Right lung (tissue), 10 donors: ENCODE measurements at places on chromosomes 7 and 10. TPM values are rescaled to one million over a fixed set of nuclear protein-coding genes. Genes with fewer than 3 reads are reported as not detected.
A peak's percentile ranks its signal among the peaks of the same experiment; 100 is the strongest.

DNA sequence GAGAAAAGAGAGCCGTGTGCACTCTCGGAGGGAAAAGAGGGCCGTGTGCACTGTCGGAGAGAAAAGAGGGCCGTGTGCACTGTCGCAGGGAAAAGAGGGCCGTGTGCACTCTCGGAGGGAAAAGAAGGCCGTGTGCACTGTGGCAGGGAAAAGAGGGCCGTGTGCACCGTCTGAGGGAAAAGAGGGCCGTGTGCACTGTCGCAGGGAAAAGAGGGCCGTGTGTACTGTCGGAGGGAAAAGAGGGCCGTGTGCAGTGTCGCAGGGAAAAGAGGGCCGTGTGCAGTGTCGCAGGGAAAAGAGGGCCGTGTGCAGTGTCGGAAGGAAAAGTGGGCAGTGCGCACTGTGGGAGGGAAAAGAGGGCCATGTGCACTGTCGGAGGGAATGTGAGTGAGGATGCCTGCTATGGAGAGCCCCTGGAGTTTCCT lies 188.7 kb downstream of the DNAJB6 start:
- no peak for DNase-seq

- no peak for DNase-seq
Measured at GRCh38 chr7:24017519-24017918, 266.5 kb upstream of the NPY start.

GRCh38 chr7:132076301-132077035 lies 499.8 kb downstream of the PLXNA4 start:
- DNase-seq = no peak

- no peak for DNase-seq
Measured at GRCh38 chr7:158449942-158450341, 137.7 kb downstream of the PTPRN2 start.

DNA sequence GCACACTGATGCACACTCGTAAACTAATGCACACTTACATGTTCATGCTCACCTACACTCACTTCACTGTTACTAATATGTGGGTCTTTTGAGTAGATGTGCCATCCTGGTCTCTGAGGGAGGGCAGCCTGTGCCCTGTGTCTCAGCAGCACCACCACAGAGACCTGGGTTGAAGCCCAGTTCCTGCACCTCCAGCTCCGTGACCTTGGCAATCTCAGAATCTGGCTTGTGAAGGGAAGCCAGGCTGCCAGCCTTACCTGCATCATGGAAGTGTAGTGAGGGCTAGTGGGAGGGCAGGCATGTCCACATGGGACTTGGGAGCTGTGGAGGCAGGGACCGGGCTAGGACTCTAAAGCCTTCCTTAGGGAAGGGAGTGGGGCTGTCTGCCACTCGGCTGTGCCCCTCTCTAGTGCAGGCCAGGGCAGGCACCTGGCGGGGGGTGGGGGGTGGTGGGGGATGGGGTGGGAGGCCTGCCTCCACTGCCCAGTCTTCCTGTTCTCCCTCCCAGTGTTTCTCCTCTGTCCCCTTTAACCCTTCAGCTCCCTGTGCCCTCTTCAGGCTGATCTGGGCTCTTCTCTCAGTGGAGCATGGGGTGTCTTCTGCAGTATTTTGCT lies 8.1 kb downstream of the ADCY1 start:
- DNase-seq = no peak

DNA sequence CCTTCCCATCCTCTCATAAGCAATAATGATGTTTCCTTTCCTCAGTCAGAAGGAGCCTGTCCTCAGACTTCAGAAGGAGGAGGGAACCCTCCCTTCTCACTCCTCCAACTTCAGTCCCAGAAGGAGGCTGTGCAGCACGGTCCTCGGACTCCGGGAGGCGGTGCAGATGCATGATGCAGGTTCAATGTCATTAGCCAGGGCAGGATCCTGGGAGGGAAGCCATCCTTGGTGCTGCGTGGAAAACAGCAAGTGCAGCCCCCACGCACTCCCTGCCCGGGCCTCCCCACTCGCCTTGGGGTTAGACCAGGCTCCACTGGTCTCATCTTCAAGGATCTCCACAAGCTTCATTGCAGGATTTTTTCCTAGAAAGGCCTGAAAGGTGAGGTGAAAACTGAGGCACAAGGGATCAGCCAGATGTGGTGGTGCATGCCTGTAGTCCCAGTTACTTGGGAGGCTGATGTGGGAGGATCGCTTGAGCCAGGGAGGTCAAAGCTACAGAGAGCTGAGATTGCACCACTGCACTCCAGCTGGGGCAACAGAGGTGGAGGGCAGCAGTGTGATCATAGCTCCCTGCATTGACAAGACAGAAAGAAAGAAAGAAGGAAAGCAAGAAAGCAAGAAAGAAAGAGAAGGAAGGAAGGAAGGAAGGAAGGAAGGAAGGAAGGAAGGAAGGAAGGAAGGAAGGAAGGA lies 62.0 kb downstream of the ASB13 start:
- DNase-seq = no peak

DNA sequence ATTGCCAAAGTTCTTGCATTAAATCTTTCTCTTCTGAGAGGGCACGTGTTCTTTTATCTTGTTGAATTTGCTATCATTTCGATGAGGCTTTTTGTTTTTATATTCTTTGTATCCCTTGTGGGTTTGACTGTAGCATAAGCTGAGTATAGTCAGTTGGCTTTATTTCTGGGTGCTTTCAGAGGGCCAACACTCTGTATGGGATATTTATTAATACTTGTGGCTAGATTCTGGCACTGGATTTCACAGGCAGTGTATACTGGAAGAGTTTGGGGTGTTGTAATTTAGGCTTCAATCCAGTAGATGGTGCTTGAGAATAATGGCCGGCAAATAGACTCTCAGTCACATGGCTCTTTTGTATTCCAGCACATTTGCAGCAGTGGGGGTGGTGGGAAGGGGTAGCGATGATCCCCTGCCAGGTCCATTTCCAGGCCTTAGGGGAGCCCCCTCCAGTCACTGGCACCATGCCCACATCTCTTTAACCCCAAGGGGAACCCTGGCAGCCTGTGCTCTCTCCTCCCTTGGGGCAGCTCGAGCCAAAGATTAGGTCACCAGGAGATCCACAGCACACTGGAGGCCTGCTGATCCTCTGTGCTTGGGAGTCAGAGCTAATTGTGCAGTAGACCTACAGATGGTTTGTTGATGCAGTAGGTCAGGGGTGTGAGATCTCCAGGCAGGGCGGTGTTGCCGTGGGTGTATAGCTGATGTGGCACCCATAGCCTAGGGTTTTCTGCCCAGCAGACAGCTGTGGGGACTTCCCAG lies 81.8 kb downstream of the PTPN20 start:
- DNase-seq = peak; percentile 71

DNA sequence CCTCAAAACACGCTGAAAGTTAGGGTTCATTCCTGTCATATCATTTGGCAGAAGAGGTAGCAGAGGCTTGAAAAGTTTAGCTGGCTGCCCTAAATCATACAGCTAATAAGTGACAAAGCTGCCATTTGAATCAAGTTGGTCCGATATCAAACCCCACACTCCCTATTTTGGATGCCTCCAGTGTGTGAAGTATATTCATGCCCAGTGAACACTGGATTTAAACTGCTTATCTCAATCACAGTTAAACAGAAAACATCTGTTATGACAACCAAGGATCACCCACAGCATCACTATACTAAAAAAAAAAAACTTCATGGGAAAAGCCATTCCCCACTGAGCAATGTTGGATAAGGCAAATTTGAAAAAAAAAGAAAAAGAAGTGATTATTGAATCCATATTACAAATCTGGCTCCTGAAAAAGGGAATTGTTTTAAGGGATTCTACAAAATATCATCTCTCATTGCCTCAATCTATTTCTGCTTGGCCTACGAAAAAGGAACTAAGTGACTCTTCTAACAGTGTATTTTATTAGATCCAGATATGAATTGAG lies 48.3 kb downstream of the ABCB1 start:
- no peak for DNase-seq

DNA sequence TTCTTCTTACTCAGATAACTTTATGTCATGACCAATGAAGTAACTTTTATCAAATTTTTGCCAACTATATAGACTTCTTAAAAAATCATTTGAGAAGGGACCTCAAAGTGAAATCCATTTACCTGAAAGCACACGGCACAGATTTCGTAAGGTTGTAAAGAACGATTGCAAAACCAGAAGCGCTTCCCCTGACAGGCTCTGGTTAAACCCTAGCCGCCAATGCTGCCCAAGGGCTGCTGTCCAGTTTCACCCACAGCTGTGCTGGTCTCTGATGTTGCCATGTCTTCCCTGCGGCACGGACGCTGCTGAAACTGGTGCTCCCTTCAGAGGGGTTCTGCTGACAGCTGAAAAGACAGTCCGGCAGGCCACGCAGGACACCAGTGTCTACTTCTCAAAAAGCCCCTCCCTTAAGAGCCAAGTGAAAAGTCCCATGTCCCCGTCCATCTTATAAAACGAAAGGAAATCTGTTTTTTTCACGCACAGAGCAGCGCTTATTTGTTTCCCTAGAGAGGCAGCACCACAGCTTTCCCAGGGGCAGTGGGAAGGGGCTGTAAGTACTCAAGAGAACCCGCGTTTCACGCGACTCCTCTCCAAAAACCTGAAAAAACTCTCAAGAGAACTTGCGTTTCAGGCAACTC lies 32.5 kb downstream of the GNA12 start:
- DNase-seq = no peak

GRCh38 chr10:31602541-31603234 lies 283.7 kb downstream of the ZEB1 start:
- peak; percentile 69 for DNase-seq

DNA sequence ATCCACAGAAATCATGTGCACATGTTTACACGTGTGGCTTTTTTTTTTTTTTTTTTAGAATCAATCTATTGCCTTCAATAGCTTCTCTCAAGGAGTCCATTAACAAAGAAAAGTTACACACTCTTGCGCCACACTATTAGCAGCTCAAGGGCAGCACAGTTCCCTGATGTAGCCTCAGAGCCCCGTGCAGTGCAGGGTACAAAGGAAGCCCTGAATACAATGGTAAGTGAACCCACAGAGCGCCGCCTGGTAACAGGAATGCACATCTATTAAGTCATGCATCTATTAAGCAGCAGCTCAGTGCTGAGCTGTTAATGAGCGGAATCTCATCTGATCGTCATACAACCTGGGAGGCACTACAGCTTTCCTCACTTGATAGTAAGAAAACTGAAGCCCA lies 113.7 kb upstream of the PDLIM1 start:
- DNase-seq = no peak

- no peak for DNase-seq
Measured at GRCh38 chr10:24468281-24468751, 255.4 kb downstream of the ARHGAP21 start.

DNA sequence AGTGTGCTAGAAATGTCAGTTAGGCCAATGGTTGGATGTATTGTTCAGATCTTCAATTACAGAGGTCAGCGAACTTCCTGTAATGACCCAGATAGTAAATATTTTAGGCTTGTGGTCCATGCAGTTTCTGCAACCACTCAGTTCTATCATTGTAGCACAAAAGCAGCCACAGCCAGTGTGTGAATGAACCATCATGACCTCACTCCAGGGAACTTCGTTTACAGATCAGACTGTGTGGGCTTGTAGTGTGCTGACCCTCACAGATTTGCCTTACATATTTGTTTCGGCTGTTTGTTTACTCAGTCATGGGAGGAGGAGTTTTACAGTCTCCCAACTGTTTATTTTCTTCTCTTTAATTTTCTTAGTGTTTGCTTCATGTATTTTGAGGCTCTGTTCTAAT lies 55.4 kb downstream of the LANCL2 start:
- DNase-seq = no peak

GRCh38 chr10:72098836-72099599 lies 10.7 kb upstream of the SPOCK2 start:
- DNase-seq = no peak

GRCh38 chr7:45718464-45719330 lies 144.5 kb downstream of the ADCY1 start:
- DNase-seq = no peak

GRCh38 chr7:5553298-5553877 lies 129.8 kb upstream of the TNRC18 start:
- DNase-seq = no peak

DNA sequence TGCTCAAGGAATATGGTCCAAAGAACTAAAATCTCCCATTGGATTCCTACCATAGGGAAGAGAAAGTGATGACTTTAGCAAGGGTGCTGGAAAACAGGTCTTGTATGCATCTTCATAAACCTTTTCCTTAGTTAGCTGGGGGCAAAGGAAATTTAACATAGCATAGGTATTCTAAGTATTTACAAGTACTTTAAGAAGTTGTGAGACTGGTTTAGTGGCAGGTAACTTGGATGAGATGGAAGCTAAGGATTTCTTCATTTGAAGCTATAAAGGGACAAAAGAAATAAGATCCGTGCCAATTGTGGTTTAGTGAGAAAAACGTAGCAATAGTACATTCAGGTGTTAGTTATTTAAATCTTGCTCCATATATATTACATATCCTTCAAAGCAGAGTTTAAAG lies 183.4 kb upstream of the TCF7L2 start:
- no peak for DNase-seq

DNA sequence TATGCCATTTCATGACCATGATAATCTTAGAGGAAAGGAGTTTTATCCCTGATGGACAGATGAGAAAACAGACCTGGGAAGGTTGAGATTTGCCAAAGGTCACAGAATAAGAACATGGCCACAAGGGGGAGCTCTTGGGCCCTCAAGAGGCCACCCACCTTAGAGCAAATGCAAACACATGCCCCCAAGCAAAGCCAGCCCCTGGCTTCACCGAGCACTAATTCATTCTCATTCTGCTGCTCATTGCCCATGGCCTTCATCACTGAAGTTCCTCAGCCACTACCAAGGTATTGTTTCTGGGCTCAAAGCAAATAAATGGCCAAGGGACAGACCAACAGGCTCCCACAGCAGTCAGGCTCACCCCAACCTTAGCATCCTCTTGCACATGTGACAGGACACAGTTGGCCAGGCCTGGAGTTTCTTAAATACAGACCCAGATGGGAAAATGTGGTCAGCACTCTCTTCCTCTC lies 44.2 kb downstream of the PDLIM1 start:
- peak; percentile 61 for DNase-seq

- DNase-seq = no peak
Measured at GRCh38 chr7:43876976-43877745, 7.8 kb upstream of the MRPS24 start.

Gene IKZF1
- polyA plus RNA-seq = 2.5 TPM

Gene WASHC2C
- 61.9 TPM for polyA plus RNA-seq

Gene SDK1
- 15.0 TPM for polyA plus RNA-seq

Gene PLAC9
- polyA plus RNA-seq = 59.4 TPM

Gene PTN
- polyA plus RNA-seq = 66.6 TPM

Gene ZNF775
- 12.4 TPM for polyA plus RNA-seq

Gene NPC1L1
- polyA plus RNA-seq = 0.33 TPM

Gene NEUROG3
- 0.17 TPM for polyA plus RNA-seq
